ENCODE measurements at places on chromosomes 7 and 10.

GRCh38 chr7:130966246-130967009, 232.4 kb upstream of the KLF14 start:
- H3K27ac ChIP-seq = no peak overlapping the region
- H3K4me3 ChIP-seq = no peak overlapping the region
- no peaks in the 10 kb centered on the region for H3K27me3 ChIP-seq
- no peaks in the 10 kb centered on the region for H3K4me1 ChIP-seq
- no peak for DNase-seq

DNA sequence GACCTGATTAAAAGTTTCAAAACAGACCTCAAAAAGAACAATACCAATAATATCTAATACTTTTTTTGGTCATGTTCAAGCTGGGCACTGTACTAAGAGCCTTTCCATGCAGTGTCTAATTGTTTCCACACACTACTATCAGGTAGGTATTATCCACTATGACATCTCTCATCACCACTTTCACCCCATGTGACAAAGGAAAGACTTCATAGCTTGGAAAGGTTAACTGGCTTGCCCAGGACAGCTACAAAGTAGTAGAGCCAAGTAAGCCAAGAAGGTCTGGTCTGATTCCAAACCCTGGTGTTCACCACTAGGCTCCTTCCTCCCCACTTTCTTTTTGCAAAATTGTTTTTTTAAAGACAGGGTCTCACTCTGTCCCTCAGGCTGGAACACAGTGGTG, 400.5 kb downstream of the KCNMA1 start:
- no peaks in the 10 kb centered on the region for H3K36me3 ChIP-seq
- H3K27ac ChIP-seq = no peak overlapping the region
- DNase-seq = no peak
- no peak overlapping the region for H3K4me3 ChIP-seq

DNA sequence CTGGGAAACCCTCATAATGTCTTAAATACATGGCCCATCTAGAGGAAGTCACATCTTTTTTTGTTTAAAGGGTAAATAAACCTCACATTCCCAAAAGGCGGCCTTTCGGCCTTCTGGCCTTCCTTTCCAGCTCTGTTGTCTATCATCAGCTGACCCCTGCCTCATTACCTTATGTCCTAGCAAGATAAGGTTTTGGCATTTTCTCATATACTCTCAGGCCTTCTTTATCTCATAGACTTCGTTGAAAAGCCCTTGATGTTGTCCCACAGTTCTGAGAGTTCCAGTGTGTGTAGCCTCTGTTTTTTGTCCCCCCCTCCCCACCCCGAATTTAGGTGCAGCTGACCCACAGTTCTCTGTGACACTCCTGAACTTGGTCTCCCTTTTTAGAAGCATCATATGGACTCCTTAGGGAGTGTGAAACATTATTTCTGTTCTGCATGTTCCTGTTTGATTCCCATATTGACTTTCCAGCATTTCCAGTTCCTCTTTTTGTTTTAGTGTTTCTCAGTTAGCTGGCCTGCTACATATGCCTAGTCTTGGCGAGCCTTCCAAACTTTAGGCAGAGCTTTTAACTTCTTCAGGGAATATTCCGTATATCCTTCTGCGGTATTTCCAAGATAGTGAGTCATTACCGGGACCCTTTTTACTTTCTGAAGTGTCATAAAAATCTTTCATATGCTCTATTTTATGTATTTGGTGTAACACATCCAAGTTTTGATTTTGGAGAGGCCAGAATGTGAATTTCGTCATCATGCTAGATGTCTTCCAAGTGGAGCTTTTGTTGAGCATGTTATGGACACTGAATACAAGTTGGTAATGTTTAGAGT, 138.5 kb downstream of the LRRC4 start:
- H3K4me1 ChIP-seq = no peaks in the 10 kb centered on the region
- no peak overlapping the region for H3K4me3 ChIP-seq
- H3K36me3 ChIP-seq = no peaks in the 10 kb centered on the region
- no peak overlapping the region for H3K27ac ChIP-seq

- no peak overlapping the region for H3K4me3 ChIP-seq
- H3K27ac ChIP-seq = no peak overlapping the region
- H3K4me1 ChIP-seq = no peaks in the 10 kb centered on the region
- H3K27me3 ChIP-seq = no peaks in the 10 kb centered on the region
- DNase-seq = no peak
Observed at GRCh38 chr7:16244469-16244868, 176.9 kb downstream of the CRPPA start.

GRCh38 chr10:51602326-51602725, 97.1 kb downstream of the CSTF2T start:
- H3K36me3 ChIP-seq = no peaks in the 10 kb centered on the region
- no peaks in the 10 kb centered on the region for H3K4me1 ChIP-seq
- no peaks in the 10 kb centered on the region for H3K27me3 ChIP-seq
- H3K4me3 ChIP-seq = no peak overlapping the region
- H3K27ac ChIP-seq = no peak overlapping the region
- DNase-seq = no peak

DNA sequence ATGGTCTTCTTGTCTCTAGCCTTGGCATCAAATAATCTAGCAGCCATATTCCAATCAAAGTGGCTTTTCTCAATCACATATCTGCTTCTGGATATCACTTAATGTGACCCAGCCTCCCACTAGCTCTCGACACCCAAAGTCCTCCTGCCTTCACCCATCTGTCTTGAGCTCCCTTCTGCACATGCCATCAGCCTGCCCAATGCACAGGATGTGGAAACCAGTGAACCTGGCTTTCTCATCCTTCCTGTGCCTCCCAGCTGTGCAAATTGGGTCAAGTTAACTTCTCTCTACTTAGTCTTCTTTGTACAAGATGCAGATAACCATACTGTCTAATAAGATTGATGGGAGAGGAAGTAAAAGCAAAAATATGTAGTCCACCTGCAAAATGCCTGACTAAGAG, 257.9 kb upstream of the PITRM1 start:
- no peak for DNase-seq
- H3K36me3 ChIP-seq = no peaks in the 10 kb centered on the region
- no peak overlapping the region for H3K4me3 ChIP-seq
- H3K4me1 ChIP-seq = peaks cover 5% of the 10 kb centered on the region
- no peak overlapping the region for H3K27ac ChIP-seq
- no peaks in the 10 kb centered on the region for H3K27me3 ChIP-seq

Measured in breast epithelium (tissue), 4 donors.